ENCODE measurements at places on chromosomes 16 and 17.

DNA sequence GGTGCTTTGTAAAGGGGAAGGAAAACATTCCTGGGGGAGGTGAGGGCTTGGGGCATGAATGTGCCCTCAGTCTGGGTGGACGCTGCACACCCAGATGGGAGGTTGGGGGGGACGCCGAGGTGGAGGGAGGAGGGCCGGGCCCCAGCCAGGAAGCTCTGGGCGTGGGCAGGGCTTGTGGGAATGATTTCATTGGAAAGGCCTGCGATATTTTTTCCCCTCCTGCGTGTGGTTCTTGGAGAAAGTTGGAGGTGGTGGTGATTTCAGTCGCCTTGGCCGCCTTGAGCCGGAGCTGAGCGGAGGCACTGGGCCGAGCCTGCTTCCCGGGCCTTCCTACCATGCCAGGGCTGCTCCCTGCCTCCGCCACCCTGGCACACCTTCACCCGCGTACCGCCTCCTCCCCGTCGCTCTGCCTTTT, 26.4 kb upstream of the CLEC18A start:
- DNase-seq = no peak

DNA sequence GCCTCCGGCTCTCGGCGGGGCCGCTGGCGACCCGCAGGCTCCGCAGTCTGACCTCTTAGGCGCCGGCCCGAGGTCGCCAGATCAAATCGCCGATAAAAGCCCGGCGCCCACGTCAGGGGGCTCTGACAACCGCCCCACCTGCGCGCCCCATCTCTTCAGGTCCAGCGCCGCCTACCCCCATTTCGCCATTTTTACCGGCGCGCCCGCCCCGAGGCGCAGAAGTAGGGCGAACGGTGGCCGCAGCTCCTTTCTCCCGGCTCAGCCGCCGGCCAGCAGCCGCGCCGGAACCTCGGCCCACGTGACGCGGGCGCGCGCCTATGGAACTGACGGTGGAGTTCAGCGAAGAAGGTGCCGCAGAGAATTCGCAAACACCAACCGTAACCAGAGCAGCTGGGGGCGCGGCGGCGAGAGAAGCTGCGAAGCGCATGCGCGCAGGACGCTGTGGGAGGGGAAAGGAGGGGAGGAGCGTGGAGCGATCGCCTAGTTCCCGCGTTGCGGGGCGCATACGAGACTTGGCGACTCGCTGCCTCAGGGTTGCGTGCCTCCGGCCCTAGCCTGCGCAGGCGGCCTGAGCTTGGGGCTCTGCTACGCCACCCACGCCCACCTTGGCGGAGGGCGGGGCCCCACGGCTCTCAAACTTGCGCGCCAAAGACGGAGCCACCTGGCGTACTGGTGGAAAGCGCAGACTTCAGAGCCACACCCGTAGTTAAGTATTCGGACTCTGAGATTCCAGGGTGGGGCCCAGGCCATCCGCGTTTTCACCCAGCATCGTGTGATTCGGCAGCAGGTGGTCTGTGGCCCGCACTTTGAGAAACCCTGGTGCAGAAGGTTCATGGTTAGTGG, at the start of gene TRIM37:
Gene TRIM37 (minus strand): TSS at position 418 of the 843 bp plus-strand sequence. CDS start 419 bp downstream, outside the sequence.
- peak; percentile 98 for DNase-seq

DNA sequence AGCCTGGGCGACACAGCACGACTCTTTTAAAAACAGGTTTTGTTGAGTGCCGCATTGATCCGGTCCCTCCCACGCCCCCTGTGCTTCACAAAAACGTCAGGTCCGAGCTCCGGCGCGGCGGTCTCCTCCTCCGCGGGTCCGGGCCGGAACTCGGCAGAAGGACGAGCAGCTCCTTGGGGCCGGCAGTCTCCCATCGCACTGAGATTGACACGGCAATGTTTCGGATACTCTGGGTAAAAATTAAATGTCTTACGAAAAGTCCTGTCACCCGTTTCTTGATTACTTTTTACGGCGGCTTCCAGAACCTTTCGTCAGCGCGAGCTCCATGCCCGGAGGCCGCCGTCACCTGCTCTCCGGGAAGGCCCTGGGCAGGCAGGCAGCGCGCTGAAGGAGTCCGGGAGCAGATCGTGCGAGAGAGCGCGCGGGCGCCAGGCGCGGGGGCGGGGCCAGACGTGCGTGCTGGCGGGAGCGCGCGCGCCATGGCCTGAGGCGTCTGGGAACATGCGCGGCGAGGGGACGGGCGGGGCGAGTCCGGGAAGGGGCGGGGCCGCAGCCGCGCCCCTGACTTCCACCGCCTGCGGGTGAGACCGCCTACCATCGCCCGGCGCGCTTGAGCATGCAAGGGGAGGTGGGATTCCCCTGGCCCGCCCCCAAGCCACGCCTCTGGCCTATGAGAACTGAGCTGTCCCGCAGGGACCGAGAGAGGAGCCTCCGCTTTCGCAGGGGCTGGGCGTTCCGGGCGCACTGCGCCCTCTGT, 11.7 kb upstream of the SRL start:
- DNase-seq = peak; percentile 99

DNA sequence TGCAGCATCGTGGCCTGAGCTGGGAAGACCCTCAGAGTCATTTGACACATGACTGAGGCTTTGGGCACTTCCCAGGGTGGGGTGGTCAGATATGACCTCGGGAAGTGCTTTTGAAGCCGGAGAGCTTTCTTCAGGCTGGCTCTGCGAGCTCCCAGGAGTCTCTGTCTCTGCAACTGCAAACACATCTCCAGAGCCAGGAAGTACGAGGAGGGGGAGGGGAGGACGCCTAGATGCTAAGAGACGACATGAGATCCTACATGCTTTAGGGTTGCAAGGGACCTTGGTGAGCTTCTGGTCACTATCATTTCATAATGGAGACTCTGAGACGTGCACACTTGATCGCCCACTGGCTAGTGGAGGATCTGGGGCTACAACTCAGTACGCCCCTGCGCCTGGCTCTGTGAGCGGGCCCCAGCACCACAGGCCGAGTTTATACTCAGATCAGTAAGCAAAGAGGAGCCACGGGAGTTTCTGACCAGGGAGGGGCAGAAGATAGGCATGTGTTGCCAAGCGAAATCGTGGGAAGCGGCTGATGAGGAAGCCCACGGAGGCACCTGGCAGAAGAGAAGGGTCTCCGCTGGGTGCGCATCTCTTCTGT, 527 bp upstream of the MGAT5B start:
- DNase-seq = no peak

GRCh38 chr17:42670789-42671657, 5.8 kb downstream of the PLEKHH3 start:
- DNase-seq = no peak

- no peak for DNase-seq
These were observed 2.4 kb upstream of the NPB start for GRCh38 chr17:81899514-81900166.

GRCh38 chr16:50213939-50214519, 52.3 kb upstream of the ADCY7 start:
- no peak for DNase-seq

DNA sequence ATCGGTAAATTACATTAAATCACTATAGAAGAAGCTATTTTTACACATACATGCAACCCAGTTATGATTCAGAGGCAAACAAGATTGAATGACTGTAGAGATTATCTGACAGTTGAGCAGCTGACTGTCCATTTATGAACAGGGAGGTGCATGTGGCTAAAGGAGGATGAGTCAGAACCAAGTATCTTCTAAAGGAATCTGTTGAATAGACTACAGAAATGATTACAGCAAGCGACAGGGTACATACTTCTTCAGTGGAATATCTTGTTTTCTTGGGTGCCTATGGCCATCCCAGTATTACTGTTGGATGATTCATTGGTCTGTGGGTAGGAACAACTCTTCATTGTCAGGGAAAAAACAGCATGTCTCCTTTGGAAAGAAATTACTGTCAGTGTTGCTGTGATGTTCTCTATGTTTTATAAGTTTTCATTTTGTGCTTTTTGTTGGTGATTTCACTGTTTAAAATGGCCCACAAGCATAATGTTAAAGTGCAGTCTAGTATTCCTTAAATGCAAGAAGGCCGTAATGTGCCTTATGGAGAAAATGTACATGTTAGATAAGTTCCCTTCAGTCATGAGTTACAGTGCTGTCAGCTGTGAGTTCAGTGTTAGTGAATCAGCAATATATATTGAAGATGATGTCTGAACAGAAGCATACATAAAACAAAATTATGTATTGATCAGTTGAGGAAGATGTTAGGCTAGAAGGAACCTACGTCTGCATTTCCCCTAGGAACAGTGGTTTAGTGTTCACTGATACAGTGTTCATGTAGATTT, 27.0 kb downstream of the CBFB start:
- DNase-seq = no peak

DNA sequence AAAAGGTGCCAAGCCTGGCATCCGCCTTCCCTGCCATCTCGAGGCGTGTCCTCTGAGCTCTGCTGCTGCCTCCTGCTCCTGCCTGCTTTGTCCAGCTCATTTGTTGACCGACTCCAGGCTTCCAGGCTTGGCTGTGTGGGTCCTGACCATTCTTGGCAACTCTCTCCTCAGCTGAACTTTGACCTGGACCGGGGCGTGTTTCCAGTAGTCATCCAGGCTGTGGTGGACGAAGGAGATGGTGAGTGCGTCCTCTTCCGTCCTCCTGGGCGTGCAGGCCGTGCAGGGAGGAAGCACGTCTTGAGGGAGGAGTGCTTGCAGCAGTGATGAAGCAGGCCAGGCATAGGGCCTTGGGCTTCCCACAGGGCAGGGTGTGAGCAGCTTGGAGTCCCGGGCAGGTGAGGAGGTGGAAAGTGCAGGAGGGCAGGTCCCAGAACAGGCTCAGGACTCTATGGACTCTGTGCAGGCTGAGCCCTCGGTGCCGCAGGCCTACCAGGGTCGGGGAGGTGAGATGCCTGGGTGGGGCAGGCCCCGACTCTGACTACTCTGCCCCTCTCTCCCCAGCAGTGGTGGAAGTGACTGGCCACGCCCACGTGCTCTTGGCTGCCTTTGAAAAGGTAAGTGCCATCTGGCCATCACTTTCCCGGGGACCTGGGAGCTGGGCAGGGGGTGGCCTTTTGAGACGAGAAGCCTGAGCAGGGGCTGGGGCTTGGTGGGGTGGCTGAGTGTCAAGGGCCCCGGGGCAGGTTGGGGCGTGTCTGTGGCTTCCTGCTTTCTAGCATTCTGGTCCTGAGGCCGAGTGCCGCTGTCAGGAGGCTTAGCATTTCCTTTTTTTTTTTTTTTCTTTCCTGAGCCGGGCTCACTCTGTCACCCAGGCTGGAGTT, 28.6 kb upstream of the NUDT16L1 start:
- DNase-seq = peak; percentile 22

- DNase-seq = no peak
These were observed 233.1 kb downstream of the CBLN1 start for GRCh38 chr16:49048557-49048956.

- no peak for DNase-seq
These were observed 63.5 kb downstream of the PRMT7 start for GRCh38 chr16:68374246-68374805.

DNA sequence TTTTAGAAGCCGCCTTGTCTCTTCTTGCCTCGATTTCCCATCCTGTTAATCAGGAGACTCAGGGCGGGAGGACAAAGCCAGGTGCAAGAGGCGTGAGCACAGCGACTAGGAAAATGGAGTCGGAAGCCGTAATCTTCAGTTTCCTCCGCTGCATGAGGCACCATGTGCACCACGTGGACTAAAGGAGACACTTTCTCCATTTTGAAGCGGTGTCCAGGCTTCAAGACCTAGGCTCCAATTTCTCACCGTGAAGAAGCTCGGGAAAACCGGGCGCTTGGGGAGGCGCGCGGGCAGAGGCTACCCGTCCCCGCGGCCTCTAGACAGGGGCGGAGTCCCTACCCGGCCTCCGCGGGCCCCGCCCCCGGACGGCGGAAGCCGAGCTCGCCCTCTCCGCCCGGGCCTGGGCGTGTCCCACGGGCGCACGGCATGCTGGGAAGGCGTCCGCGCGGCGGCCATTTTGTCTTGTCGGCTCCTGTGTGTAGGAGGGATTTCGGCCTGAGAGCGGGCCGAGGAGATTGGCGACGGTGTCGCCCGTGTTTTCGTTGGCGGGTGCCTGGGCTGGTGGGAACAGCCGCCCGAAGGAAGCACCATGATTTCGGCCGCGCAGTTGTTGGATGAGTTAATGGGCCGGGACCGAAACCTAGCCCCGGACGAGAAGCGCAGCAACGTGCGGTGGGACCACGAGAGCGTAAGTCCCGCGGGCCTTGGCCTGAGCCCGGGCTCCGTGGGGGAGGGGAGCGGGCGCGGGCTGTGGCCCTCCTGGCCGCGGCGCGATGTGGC, at the start of gene LUC7L3:
Gene LUC7L3 (plus strand): TSS at position 460 of the 780 bp plus-strand sequence. CDS start 130 bp downstream, at position 590.
- peak; percentile 84 for DNase-seq

GRCh38 chr17:50927287-50927686, 61.1 kb upstream of the TOB1 start:
- DNase-seq = no peak
